ENCODE measurements at places on chromosomes 6 and 20.

DNA sequence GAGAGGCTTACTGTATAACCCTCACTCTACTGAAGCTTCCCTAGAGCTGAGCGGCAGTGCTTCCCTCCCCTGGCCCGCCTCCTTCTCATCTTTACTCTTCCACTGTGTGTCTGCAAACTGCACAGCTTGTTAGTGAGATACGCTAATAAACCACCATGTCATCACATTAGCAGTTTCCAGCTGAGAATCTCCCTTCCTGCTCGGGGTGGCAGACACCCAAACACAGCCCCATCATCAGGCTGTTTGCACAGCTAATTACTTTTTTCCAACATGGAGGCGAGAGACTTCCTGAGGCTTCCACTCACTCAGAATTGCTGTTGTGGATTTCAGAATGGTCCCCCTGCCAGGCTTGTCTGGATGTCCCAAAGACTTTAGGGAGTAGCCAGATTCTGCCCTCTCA is 444.9 kb upstream of the SULF2 start:
- DNase-seq: no peak

- no peak for DNase-seq
Observed at GRCh38 chr6:165345700-165346099, 36.3 kb upstream of the C6orf118 start.

DNA sequence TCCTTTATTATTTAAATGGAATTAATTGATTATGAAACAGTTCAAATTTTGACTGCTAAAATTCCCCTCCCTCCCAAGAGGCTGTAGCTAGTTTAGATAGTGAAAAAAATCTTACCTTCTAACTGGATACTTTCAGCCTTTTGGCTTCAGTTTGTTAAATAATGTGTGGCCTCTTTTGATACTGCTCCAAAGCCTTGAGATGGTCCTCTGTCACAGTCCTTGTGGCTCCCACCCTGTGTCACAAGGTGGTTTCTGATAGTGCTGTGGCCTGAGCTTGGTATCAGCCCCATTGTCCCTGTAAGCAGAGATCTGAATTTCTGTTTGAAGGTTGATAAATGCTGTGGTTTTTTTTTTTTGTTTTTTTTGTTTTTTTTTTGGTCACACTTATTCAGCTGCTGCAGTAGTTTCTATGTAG is 20.8 kb downstream of the PANK2 start:
- DNase-seq: no peak

DNA sequence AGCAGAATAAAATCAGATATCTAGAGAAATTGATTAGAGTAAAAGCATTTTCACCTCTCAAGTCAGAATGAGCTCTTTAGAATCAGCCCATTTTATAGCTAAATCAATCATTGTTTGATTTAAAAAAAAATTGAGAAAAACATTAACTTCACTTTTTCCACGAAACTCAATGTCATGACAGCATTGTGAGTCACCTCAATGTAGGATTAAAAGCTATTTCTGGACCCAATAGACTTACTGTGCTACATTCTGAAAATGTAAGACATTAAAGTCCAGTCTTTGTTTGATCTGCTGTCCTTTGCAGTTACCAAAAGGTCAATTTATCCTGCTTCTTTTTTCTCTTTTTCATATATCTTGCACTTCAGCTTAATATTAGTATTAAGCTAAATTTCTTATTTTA is 519.4 kb upstream of the ZNF337 start:
- DNase-seq: no peak

DNA sequence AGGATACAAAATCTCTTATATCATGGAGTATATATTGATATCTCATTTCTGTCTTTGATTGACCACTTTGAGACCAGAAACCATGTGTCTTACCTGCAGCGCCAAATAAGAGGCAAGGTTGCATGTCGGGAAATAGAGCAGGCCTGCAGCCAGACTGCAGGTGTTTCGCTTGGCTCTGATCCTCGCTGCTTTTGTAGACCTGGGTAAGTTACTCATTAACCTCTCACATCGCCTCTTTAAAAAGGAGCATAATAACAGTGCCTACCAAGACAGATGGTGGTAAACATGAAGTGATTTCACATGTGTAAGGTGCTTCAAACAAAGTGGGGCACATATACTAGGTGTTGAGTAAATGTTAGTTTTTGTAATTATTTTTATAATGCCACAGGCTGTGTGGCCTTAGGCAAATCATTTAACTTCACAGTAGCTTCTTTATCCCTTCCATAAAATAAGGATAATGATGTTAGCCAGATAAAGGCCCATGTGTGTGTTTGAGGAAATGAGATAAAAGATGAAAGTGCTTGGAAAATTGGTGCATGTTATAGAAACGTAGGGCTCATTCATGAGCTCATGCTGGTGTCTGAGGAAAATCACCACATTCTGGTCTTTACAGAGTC is 248.8 kb upstream of the MAP3K7 start:
- DNase-seq: no peak

- DNase-seq: no peak
Observed at GRCh38 chr6:19515939-19516338, 321.2 kb upstream of the ID4 start.

GRCh38 chr6:33075208-33075567 is 602 bp upstream of the HLA-DPB1 start:
- no peak for DNase-seq

- DNase-seq: no peak
Observed at GRCh38 chr6:159259441-159260125, 90.4 kb downstream of the FNDC1 start.

GRCh38 chr6:73367761-73368355 is 1.8 kb downstream of the OOEP start:
- DNase-seq: no peak

DNA sequence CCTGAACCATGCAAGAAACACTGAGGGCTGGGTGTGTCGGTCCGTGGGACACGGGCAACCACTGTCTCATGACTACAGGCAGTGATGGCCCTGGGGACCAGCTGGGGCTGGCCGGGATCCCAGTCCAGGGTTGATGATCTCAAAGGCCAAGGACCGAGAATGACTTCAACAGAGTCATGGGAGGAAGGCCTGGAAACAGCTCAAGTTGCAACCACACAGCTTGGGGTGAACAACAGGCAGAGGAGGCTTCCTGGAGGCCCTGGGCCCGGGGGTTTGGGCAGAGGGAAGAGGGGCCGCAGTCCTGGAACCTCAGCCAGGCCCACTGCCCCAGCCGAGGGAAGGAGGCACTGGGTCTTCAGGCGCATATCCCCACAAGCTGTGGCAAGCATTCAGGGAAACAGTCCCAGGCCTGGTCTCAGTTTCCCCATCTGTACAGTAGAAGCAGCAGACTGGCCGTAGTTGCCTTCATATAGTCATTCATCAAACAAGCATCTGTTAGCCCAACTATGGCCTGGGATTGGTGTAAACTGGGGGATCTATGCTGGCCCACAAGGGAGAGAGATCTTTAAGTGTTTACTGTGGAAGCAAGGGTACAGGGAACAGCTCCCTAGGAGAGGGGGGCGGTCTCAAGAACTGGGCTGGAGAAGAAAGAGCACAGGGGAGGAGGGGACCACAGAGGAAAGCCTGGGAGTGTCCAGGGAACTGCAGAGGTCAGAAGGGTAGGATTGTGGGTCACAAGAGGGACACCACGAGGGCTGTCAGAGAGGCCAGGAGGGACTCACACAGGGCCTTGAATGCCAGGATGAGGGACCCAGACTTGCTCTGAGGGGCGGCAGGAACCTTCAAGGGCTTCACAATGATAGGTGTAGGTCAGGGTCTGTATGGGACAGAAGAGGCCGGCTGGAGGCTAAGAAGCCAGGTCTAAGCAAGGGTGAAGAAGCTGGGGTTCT is 2.1 kb downstream of the MYL9 start:
- no peak for DNase-seq

GRCh38 chr6:13581700-13582229 is 7.4 kb downstream of the SIRT5 start:
- no peak for DNase-seq

DNA sequence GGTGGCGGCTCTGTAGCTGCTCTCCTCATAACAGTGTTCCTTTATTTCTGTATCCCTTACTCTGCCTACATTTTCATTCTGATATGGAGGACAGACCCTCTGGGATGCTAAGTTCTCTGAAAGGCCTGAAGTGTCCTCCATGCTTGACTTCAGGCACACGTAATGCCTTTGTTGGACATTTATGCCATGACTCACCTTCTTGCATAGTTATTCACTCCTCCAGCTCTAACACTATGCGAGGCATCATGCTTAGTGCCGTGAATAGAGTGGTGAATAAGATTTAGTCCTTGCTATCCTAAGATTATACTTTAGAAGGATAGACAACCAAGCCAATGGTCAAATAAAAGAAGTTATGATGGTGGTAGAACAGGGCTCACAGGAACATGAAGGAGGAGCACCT is 760.9 kb upstream of the FLRT3 start:
- no peak for DNase-seq

GRCh38 chr20:32201296-32201976 is 6.1 kb downstream of the PLAGL2 start:
- DNase-seq: no peak

DNA sequence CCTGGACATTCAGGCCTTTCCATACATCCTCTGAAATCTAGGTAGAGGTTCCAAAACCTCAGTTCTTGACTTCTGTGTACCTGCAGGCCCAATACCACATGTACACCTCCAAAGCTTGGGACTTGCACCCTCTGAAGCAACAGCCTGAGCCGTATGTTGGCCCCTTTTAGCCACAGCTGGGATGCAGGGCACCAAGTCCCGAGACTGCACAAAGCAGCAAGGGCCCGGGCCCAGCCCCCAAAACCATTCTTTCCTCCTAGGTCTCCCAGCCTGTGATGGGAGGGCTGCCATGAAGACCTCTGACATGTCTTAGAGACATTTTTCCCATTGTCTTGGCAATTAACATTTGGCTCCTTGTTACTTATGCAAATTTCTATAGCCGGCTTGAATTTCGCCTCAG is 107.4 kb upstream of the FRMD1 start:
- no peak for DNase-seq

GRCh38 chr6:34867484-34867883 is 20.4 kb downstream of the TAF11 start:
- no peak for DNase-seq

- DNase-seq: no peak
Observed at GRCh38 chr6:142523515-142524375, 221.9 kb downstream of the ADGRG6 start.

DNA sequence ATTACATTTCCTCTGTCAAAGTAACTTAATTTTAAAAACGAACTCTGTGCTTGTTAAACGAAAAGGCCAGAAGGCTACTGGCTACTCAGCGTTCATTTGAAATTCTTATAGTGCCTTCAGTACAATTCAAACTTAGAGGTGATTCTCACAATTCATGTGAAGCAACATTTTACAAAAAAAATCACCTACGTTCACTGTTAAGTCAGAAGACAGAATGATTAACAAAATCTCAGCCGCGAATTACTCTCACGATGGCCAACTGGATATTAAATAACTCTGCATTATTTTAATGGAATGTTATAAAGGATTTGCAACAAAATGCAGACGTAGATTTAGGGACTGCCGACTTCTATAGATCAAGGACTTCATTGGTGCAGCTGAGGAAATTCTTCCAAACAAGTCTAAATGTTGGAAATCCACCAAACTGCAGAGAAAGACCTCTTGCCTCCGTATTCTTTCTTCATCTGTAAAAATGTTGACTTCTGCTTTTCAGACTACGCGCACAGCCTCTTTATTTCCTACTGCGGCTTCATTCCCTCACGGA is 1.6 kb upstream of the QKI start:
- no peak for DNase-seq

DNA sequence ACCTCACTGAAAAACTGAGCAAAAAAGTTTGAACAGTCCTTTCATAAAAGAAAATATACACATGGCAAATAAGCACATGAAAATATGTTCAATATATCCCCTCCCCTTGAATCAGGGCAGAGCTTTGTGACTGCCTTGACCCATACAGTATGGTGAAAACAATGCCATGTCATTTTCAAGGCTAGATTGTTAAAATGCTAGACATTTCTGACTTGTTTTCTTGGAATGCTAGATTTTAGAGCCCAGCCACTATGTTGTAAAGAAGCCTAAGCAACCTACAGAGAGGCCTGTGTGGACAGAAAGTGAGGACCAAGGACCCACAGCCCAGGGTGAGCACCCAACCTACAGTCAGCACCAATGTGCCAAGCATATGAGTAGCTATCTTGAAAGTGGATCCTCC is 17.1 kb upstream of the ASF1A start:
- DNase-seq: no peak

DNA sequence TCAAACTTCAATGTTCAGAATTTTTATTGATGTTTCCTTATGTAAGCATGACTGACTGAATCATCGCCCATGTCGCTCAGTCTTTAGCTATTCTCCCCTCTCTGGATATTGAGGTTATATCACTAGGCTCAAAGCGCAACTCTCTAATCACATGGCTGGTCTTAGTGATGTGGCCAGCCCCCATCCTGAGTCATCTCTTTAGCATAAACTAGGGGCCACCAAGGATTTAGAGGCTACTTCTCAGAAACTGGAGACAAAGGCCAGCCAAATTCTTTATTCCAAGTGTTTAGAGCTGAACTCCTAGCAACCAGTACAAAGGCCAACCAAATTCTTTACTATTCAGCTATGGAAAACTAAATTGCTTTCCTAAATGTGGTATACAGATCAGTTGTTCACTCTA is 61.4 kb downstream of the FAM135A start:
- DNase-seq: no peak

All from stimulated activated CD8-positive, alpha-beta memory T cell treated with anti-CD3 and anti-CD28 coated beads, Interleukin-7, amount 100 ng/mL, for 1 hour (primary cell).